ENCODE measurements at places on chromosomes 3 and 15.

GRCh38 chr3:106711650-106712049, 665.6 kb upstream of the CCDC54 start:
- DNase-seq: no peak

- DNase-seq: peak; percentile 60
Measured at GRCh38 chr15:42152196-42152920, 4.1 kb downstream of the PLA2G4F start.

DNA sequence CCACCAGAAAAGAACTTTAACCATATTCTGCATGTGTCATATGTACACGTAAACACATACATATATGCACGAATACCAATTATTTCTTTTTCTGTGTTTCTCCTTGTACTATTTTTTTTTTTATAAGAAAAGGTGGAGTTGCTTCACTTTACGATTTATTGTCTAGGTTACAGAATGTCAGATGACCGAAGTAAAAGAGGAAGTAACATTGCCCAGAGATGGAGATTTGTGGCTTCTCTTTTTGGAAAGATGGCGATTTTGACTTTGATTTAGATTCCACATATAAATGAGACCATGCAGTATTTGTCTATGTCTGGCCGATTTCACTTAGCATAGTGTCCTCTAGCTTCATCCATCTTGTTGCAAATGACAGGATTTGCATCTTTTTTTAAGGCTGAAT, 293.1 kb downstream of the SV2B start:
- DNase-seq: no peak

- DNase-seq: no peak
Measured at GRCh38 chr15:28936481-28936881, 50.7 kb downstream of the APBA2 start.

GRCh38 chr3:177693616-177694264, 496.5 kb upstream of the TBL1XR1 start:
- no peak for DNase-seq

DNA sequence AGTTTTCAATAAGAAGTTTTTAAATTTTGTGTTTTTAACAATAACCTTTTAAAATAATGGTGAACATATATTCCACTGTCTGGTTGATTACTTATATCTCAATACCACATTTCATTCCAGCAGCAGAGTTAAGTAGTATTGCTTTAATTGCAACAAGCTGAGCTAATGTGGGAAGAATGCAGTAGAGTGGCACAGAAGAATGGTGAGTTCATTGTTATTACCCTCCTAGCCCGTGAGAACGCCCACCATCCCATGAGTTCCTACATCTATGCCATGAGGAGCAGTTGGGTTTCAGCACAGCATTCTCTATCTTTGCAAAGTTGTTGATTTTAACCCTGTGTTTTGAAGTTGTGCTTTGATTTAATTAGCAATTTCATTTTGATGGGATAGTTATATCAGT, 17.8 kb upstream of the NR2E3 start:
- peak; percentile 48 for DNase-seq

DNA sequence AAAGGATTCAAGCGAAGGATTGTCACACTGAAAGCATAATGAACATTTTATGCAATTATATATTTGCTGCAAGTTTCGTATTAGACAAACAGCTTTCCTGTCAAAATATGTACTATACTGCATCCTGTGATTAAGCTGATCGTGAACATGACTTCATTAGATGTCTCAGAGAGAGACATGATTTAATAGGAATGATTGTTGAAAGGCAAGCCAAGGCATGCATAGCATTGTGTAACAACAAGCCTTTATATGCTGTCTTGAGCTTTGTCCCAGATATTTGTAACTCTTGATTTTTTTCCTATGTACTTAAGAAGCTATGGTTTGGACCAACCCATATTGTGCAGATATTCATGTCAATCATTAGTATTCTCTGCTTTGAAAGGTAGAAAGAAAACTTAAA, 309.1 kb downstream of the KCNH8 start:
- peak; percentile 81 for DNase-seq

GRCh38 chr15:77642793-77643430, 10.2 kb upstream of the LINGO1 start:
- peak; percentile 10 for DNase-seq

DNA sequence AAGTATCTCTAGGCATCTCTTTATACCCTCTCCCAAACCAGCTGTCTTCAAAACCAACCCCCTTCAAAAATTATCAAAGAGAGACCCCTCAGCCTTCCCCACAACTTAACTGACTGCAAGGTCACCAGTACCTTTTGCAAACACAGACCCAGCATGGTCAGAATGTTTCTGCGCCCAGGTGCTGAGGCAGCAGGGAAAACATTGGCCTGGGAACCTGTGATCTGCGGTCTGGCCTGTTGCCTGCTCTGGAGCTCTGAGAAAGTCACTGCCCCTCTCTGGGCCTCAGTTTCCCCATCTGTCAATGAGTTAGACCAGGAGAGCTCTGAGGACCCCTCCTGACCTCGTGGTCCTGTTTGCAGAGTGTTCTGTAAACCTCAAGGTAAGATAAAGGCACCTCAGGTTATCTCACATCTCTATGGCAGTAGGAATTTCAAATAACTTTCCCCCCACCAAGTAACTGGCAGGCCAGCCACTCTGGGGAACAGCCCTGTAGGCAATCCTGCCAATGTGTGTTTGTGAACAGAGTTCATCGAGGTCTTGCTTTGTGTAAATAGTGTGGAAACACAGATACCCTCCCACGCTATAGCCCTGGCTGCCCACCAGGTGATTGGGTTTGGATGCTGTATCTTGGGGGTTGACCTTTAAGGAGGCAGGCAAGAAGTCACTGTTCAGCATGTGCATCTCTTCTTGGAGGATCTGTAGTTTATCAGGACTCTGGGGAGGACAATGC, 50.0 kb upstream of the SMAD6 start:
- DNase-seq: no peak

DNA sequence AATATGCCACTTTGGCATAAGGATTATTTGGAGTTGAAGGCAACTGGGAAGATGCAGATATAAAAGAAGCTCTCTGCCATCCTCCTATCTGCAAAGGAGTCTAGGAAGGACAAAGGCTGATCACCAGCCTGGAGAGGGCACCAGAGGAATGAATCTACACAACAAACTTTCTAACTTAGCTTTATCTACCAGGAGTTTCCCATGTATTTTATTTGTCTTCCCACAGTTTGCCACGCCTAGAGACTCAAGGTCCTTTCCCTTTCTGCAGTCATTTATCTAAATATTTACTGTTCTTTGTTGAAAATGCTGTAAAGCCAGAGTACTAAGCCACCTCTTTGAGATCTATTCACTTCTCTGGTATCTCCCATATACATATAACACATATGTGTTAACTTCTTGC, 32.2 kb downstream of the GPR176 start:
- DNase-seq: peak; percentile 20

GRCh38 chr3:141485641-141486495, 959 bp upstream of the RASA2 start:
- DNase-seq: peak; percentile 88

- no peak for DNase-seq
Measured at GRCh38 chr15:59847968-59848367, 156.1 kb upstream of the FOXB1 start.

DNA sequence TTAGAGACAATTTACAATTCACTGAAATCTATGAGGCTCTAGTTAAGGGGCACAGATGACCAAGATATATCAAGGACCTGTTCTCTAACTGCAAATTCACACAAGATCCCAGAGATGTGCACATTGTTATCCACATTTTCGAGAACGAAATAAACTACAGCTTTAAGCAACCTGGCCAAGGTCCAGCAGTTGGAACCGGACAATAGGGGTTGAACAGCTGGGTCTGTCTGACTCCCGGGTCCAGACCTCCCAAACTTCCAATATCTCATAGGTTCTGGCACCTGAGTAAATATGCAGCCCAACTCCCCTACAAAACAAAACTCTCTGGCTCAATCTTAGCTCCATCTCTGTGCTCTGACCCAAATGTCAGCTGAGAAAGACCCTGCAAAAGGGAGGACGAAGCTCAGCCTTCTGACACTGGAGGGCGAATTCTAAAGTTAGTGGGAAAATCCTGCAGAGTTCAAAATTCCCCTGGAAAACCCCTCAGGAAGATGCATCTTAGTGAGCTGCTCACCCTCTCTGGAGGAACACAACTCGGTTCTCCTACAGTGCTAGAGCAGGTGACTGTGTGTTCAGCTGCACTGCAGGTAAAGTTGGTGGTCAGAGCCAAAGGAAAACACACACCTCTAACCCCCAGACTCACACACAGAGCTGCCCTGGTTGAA, 14.2 kb upstream of the SPATA12 start:
- DNase-seq: no peak

GRCh38 chr3:97131476-97131875, 317.1 kb downstream of the EPHA6 start:
- no peak for DNase-seq

DNA sequence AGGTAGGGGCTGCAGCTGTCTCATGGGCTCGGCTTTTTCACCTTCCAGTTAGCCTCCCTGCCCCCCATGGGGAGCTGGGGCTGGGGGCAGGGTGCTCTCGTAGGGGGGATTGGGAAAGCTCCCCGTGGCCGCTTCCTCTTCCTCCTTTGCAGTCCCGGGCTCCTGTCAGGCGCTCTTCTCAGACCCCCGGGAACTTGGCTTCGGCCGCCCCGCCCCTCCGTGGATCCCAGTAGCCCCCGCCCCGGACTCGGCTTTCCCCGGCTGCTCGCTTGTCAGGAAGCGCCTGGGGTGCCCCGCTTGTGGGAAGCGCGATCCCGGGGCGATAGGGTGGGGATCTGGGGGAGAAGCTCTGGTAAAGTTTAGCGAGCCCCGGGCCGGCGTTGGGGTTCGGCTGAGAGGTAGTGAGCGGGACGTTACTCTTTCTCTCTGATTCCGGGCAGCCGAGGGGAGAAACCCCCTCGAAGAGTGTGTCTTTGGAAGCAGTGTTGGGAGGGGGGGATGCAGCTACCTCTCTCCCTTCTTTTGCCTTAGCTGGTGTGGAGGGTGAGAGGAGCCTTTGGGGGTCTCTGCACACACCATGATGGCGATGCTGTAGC, 611 bp downstream of the PIAS1 start:
- DNase-seq: no peak

DNA sequence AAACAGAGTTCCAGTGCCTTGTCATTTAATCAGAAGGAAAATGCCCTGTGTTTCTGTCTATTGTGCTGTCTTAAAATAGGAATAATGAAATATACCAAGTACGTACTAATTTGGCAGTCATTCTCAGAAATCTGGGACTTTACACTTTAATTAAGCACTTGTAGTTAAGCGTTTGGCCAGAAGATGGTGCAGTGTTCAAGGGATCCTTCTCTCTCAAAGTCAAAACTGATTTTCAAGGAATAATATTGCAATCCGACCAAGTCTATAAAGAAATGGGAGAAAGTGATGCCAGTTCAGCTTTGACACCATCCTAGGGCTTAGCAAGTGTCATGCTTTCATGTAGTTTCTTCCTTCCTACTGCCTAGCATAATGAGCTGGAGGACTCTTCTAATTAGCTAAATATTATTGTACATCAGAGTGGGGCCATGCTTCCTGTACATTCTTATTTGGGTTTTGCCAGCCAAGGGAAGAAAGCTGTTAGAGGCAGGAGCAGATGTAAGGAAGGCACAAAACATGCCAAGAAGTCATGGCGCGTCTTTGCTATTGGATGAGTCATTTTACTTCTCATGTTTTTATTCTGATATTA, 64.8 kb downstream of the SAMMSON start:
- no peak for DNase-seq

DNA sequence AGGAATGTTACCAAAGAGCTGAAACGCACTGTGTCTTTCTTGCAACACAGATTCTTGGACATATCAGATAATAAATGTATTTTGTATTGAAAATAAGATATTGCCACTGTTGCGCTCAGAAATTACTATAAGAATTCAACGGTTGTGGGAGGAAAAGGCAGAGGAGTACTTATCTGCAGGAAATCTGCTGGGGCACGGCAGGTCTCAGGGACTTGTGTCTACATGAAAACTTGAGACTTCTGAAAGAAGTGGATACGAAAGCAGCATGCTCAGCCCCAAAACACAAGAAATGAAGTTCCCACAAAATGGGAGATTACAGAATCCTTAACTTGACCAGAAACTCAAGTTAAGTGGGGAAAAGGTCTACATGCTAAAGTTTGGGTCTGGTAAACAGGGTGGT, 86.5 kb downstream of the IGSF11 start:
- no peak for DNase-seq

DNA sequence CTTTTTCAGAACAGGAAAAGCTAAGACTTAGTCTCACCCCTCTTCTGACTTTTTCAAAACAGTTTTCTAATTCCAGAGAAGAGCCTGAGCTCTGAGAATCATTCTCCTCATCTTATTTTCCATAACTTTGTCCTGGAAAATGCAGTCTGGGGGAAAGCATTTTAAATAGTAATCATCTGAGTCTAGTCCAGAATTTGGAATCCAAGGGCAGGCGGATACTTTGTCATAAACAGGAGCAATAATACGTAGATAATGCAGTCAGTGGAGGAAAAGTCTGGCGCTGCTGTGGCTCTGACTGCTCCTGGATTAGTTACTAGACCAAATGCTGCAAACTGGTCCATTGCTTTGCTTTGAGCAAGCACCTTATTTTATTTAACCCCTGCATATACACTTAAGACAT, 285.0 kb downstream of the THSD4 start:
- no peak for DNase-seq

- DNase-seq: no peak
Measured at GRCh38 chr3:71064291-71064955, 519.1 kb downstream of the FOXP1 start.

- DNase-seq: no peak
Measured at GRCh38 chr3:74351213-74351612, 263.2 kb downstream of the CNTN3 start.

GRCh38 chr15:58361273-58361759, 70.5 kb upstream of the LIPC start:
- DNase-seq: no peak

DNA sequence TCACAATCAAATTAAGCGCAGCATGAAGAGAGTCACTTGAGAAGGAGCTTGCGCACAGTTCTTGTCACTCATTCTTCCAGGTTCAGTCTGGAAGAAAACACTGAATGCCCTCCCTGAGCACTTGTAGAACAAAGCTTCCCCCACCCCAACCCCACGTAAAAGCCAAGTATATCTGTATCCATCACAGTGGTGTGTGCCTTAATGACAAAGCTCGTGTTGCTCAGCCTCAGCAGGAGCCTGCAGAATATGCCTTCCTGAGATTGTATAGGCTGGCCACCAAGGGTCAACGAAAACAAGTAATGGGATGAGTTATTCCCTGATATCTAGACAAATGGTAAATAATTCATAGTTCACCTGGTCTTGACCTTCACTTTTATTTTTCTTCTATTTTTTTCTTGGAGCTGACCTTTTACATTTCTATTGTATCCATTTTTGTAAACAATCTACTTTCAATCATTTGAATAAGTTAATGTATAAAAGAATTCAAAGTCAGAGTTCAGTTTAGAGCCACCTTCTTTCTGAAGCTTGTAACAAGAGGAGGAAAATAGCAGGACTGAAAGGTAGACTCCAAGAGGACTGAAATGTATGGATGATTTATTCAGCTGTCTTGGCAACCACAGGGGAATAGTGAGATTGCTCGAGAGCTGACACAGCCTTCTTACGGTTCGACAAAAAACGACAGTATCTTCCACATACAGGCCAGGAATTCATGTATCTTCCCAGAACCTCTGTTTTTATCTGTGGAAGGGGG, 405.5 kb upstream of the TPM1 start:
- no peak for DNase-seq
